Progenitor cell of endocrine pancreas (in vitro differentiated cells): ENCODE measurements at places on chromosomes 3 and 15. TPM values are rescaled to one million over a fixed set of nuclear protein-coding genes. Genes with fewer than 3 reads are reported as not detected.
A peak's percentile ranks its signal among the peaks of the same experiment; 100 is the strongest.

DNA sequence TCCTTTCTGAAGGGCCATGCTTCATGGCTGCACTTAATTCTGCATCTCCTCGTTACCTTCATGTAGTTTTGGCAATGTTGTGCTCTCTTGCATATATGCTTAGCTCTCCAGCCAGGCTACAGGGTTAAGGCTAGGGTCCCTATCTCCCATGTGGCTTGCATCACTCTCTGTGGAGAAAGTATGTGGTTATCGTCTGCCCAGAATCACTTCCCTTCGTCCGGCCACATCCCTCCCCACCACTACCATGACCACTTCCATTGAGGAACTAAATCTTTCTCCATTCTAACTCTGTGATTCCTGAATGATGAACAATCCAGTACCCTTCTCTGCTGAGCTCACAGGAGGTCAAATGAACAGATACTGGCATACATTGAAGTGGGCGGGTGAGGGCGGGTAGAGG, 34.0 kb downstream of the WWTR1 start:
- H3K4me3 ChIP-seq = no peak overlapping the region
- no peaks in the 10 kb centered on the region for H3K27me3 ChIP-seq
- no peak for DNase-seq
- H3K27ac ChIP-seq = no peak overlapping the region
- peaks cover 3% of the 10 kb centered on the region for H3K36me3 ChIP-seq
- H3K4me1 ChIP-seq = peaks cover 2% of the 10 kb centered on the region

GRCh38 chr15:85380812-85381642, 624 bp downstream of the AKAP13 start:
- H3K4me3 ChIP-seq = peak overlapping the region; percentile 91
- peaks cover 32% of the 10 kb centered on the region for H3K4me1 ChIP-seq
- H3K27ac ChIP-seq = peak overlapping the region; percentile 99
- H3K36me3 ChIP-seq = no peaks in the 10 kb centered on the region
- DNase-seq = peak; percentile 41

DNA sequence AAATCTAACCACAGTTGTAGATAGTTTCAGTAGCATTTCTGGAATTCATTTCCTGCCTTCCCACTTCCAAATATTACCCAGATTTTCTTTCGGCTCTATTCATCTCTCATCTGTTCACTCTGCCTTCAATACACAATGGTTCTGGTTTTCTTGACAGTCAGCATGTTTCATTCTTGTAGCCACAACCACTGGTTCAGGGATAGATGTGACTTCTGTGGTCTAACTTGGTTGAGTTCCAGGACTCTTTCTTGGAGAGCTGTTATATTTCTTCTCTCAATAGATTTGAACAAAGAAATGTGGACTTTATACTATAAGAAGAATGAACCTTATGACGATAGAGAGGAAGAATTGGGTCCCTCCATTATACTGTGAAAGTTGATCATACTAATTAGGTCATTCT, 228.8 kb downstream of the NSUN3 start:
- no peaks in the 10 kb centered on the region for H3K27me3 ChIP-seq
- H3K36me3 ChIP-seq = peaks cover 1% of the 10 kb centered on the region
- H3K4me3 ChIP-seq = no peak overlapping the region
- DNase-seq = no peak
- H3K4me1 ChIP-seq = no peaks in the 10 kb centered on the region
- no peak overlapping the region for H3K27ac ChIP-seq

DNA sequence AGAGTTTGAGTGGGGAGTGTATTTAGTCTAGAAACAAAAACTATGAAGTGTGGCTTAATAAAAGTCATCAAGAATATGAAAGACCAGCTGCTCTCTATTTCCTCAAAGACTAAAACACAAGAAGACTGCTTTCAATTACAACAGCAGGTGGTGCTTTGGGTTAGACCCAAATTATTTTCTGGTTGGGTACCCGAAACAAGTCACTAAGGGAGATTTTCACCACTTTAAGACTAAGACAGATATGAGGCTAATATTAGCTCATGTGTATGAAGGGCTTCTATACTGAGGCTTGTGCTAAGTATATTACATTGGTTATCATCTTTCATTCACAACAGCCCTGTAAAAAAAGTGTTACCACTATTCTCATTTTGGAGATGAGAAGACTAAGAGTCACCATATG, 43.1 kb downstream of the COL8A1 start:
- no peak overlapping the region for H3K27ac ChIP-seq
- no peak overlapping the region for H3K4me3 ChIP-seq
- H3K36me3 ChIP-seq = no peaks in the 10 kb centered on the region
- H3K27me3 ChIP-seq = no peaks in the 10 kb centered on the region
- H3K4me1 ChIP-seq = no peaks in the 10 kb centered on the region

DNA sequence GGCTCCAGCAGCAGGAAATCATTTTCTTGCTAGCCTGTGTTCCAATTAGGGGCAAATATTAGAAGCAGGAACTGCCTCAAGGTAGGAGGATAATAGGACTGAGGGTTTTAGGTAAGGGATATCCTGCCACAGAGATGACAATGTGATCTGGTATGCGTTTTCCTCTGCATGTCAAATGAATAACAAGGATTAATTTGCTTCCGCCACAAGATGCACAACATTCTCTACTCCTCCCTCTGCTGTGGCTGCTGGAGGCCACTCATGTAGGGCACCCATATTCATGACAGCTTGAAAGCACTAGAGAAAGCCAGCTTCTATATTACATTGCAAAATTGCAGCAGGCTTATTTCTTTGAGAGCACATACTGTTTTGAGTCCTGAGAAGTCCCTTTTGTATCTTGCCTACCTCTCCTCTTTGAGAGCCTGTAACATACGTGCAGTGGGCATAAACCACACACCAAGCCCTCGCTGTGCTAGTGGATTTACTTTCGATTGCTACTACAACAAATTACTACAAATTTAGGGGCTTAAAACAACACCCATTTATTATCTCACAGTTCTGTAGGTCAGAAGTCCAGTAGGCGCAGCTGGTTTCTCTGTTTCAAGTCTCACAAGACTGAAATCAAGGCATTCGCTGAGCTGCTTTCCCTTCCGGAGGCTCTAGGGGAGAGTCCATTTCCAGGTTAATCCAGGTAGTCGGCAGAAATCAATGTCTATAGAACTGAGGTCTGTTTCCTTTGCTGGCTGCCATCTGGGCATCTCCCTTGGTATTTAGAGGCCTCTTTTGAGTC, 5.9 kb upstream of the CD47 start:
- H3K27ac ChIP-seq = no peak overlapping the region
- H3K27me3 ChIP-seq = peaks cover 22% of the 10 kb centered on the region
- H3K4me3 ChIP-seq = no peak overlapping the region
- no peaks in the 10 kb centered on the region for H3K36me3 ChIP-seq
- DNase-seq = no peak

- no peaks in the 10 kb centered on the region for H3K4me1 ChIP-seq
- H3K4me3 ChIP-seq = no peak overlapping the region
- DNase-seq = no peak
- H3K36me3 ChIP-seq = peaks cover 1% of the 10 kb centered on the region
These were observed 187.5 kb downstream of the NAALADL2 start for GRCh38 chr3:175046601-175047000.

DNA sequence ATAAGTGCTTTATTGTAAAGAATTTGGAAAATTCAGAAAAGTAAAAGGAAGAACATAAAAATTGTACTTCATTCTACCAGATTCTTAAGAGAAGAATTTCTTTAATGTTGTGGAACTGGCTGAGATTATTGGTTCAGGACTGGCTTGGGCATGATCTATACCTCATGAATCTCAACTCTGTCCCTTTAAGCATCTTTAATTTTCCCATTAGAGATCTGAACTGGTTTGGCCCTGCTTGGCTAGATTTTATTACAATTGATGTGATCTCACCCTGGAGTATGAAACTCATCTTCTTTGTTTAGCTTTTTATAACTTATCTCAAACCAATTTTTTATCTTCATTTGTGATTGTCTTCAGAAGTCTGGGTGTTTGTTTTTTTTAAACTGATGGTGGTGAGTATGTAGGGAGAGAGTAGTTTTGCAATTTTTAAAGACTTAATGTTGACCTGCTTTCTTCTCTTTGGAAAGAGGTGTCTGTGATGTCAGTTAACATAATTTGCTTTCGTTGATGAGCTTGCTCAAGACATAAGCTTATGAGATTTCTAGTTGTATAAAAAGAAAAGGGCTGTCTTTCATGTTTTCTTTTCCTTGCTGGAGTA, 61.9 kb downstream of the ZNF609 start:
- no peak overlapping the region for H3K4me3 ChIP-seq
- H3K36me3 ChIP-seq = peaks cover 6% of the 10 kb centered on the region
- no peaks in the 10 kb centered on the region for H3K27me3 ChIP-seq
- peak overlapping the region; percentile 93 for H3K27ac ChIP-seq

- peak overlapping the region; percentile 94 for H3K27ac ChIP-seq
- peaks cover 6% of the 10 kb centered on the region for H3K36me3 ChIP-seq
- no peak for DNase-seq
- peak overlapping the region; percentile 57 for H3K4me3 ChIP-seq
- H3K27me3 ChIP-seq = no peaks in the 10 kb centered on the region
- H3K4me1 ChIP-seq = peaks cover 67% of the 10 kb centered on the region
These were observed 57.6 kb downstream of the FNDC3B start for GRCh38 chr3:172096881-172097420.

DNA sequence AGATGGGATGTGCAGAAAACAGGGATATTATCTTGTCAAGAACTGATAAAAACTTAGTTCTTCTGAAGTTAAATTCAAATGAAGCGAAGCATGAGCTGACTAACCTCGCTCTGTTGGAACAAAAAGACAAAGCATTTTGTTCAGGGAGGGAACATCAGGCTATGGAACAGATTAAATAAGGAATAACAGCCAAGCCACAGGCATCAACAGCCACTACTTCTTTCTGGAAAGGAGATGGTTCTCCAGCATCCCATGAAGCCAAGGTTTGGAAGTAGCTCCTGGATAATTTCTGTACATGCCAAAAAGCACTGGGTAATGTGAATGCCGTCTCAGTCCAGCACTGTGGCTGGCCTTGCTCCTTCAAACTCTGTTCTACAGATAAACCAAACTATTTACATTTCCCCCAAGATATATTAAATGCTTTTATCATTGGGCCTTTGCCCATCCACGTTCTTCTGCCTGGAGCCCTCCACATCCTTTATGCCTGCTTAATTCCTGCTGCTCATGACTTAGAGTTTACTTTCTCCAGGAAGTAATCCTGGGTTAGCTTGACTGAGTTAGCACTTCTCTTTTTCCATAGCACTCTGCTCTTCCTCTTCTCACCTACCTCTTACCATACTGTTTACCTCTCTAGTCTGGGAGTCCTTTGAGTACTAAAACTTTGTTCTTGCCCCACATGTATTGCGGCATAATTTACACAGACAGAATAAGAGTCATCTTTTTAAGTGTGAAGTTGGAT, 232.0 kb downstream of the CLSTN2 start:
- H3K27me3 ChIP-seq = peaks cover 9% of the 10 kb centered on the region
- no peak overlapping the region for H3K4me3 ChIP-seq
- DNase-seq = no peak
- H3K27ac ChIP-seq = no peak overlapping the region

DNA sequence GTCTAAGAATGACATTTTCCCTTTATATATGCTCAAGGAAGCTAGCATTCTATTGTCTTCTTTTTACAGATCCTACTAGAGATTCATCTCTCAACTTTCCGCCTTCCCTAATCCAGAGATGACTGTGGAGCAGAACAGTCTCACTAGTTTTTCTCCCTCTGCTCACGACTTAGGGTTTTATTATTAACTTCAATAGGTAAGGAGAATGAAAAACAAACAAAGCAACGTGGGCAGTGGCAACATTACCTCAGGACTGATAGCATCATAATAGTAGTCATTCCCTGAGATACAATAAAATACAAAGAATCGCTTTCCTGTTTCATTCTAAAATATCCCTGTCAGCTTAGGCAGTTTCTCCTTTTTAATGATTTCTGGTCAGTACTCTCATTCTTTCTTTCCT, 154.3 kb upstream of the PLAAT1 start:
- peaks cover 1% of the 10 kb centered on the region for H3K36me3 ChIP-seq
- H3K4me3 ChIP-seq = no peak overlapping the region
- H3K27ac ChIP-seq = no peak overlapping the region
- no peaks in the 10 kb centered on the region for H3K27me3 ChIP-seq
- no peak for DNase-seq
- H3K4me1 ChIP-seq = peaks cover 5% of the 10 kb centered on the region

- H3K4me3 ChIP-seq = no peak overlapping the region
- H3K27me3 ChIP-seq = peaks cover 6% of the 10 kb centered on the region
- H3K27ac ChIP-seq = no peak overlapping the region
- DNase-seq = no peak
- H3K36me3 ChIP-seq = peaks cover 1% of the 10 kb centered on the region
- no peaks in the 10 kb centered on the region for H3K4me1 ChIP-seq
These were observed 22.5 kb upstream of the MB21D2 start for GRCh38 chr3:192940129-192940528.

DNA sequence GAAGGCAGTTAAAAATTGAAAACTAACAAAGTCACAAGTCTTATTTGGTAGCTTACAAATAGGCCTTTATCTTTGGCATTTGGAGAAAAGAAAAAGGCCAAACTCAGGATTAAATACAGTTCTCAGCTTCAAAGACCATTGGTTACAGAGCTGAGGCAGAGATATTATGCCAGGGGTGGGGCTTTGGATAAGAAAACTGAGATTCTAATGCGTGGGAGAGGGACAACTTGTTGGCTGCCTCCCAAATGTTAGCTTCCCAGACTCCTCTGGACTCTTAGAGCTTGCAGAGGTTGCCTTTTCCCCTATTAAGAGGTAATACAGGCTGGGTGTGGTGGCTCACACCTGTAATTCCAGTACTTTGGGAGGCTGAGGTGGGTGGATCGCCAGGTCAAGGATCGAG, 231.8 kb downstream of the SQOR start:
- H3K4me1 ChIP-seq = peaks cover 23% of the 10 kb centered on the region
- H3K27me3 ChIP-seq = no peaks in the 10 kb centered on the region
- no peak overlapping the region for H3K27ac ChIP-seq

GRCh38 chr3:14439501-14440167, 37.2 kb downstream of the SLC6A6 start:
- DNase-seq = no peak
- peaks cover 3% of the 10 kb centered on the region for H3K4me1 ChIP-seq
- peaks cover 6% of the 10 kb centered on the region for H3K36me3 ChIP-seq
- no peaks in the 10 kb centered on the region for H3K27me3 ChIP-seq
- H3K4me3 ChIP-seq = no peak overlapping the region

Gene ARHGEF26
- total RNA-seq = 10.0 and 10.8 TPM in 2 replicates

Gene CLRN1
- not detected in 2 replicates for total RNA-seq

Gene TM4SF18
- total RNA-seq = 0.36 TPM in 1 of 2 replicates, not detected in the other

Gene GP5
- total RNA-seq = 0.18 and 0.24 TPM in 2 replicates

Gene VIPR1
- 5.8 and 6.8 TPM in 2 replicates for total RNA-seq

Gene TRAT1
- total RNA-seq = not detected in 2 replicates

Gene NAA80
- 7.5 and 9.4 TPM in 2 replicates for total RNA-seq

Gene SCG5
- total RNA-seq = 18.2 and 19.4 TPM in 2 replicates

Gene ARID3B
- total RNA-seq = 77.2 and 81.9 TPM in 2 replicates
